ENCODE measurements at places on chromosomes 6 and 20. TPM values are rescaled to one million over a fixed set of nuclear protein-coding genes. Genes with fewer than 3 reads are reported as not detected.

DNA sequence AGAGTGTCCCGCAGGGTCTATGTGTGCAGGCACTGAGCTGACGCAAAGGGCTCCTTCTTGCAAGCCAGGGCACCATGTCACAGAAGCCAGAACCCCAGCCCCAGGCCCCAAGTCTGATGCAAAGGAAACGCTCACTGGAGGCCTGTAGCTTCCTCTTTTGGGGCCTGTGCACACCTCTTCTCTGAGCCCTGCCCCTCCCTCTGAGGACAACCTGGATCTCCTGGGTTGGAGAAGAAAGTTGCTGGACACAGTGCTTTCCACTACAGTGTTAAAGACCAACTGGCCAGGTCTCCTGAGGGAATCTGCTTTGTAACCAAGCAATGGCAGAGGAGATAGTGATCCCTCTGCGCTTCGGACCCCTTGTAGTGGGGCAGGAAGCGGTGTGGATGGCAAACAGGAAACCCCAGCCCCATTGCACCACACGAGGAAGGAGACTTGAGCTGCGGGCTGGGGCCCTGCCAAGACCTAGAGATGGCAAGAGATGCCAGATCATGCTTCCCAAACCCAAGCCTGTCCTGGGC is 90.0 kb downstream of the PRND start:
- DNase-seq, result no peak

GRCh38 chr6:21992178-21992967 is 304.5 kb downstream of the PRL start:
- DNase-seq, result no peak

DNA sequence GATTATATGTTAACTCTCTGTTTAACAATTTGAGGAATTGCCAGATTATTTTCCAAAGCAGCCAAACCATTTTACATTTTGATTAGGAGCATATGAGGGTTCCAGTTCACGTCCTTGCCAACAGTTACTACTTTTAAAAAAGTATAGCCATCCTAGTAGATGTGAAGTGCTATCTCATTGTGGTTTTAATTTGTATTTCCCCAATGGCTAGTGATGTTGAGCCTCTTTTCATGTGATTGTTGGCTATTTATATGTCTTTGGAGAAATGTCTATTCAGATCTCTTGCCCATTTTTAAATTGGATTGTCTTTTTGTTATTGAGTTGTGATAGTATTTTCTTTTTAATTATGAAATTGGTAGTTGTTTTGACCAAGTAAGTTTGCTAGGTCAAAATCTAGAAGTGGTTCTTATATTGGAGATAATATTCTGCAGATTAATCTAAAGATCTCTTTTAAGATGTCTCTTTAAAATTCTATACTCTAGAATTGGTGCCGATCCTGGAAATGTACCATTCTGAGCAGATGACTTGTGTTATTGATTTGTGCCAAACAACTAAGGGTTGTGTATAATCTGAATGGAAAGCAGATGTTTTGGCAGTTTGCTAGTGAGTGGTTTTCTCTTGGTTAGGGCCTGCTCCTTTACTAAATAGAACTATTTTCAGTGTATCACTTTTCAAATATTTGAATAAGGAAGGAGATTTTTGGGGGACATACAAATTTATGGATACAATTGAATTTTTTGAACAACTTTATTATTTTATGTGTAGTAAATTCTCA is 99.5 kb downstream of the CDKAL1 start:
- DNase-seq, result no peak

DNA sequence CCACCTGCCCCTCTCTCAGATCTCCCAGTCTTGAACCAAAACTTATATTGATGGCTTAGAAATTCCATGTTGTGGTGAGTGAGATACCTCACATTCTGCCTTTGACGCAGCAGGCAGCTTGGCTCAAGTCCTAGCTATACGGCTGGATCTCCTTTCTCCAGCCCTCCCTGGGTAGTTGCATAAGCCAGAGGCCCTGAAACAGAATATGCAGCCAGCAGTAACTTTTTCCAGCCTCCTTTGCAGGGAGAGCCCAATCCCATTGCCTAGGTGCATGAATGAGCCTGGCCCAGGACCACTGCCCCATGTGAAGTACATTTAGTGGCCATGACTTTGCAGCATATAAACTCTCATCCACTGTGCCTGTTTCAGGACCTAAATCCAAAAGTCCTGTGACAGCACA is 202.2 kb upstream of the CDYL start:
- DNase-seq, result no peak

GRCh38 chr6:53813096-53813495 is 18.3 kb downstream of the LRRC1 start:
- DNase-seq, result no peak

Gene SLA2
- 0.72 TPM for polyA plus RNA-seq

GRCh38 chr6:144544266-144544830 is 259.2 kb downstream of the UTRN start:
- DNase-seq, result no peak

- no peak for DNase-seq
Measured at GRCh38 chr20:63238031-63238430, 2.3 kb downstream of the BIRC7 start.

Gene MED23
- 50.2 TPM for polyA plus RNA-seq

DNA sequence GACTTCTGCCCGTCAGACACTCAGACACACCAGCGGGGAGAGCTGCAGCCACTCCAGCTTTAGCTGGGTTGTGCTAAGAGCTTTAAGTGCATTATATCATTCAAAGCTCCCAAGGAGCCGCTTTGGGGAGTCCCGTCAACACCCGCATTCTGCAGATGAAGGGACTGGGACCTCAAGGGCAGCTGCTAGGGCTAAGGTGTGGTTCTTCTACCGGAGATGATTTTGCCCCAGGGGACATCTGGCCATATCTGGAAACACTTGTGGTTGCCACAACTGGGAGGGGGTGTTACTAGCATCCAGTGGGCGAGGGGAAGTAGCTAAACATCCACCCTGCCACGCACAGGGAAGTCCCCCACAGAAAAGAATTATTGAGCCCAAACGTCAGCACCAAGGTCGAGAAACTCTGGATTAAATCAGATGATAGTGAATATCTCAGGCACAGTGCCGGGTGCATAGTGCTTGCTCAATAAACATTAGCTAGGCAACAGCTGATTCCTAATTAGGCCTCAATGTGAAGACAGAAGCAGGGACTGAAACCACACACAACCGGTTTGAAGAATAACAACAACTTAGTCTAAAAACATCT is 29.6 kb downstream of the PMEPA1 start:
- DNase-seq, result no peak

Gene CNBD2
- polyA plus RNA-seq, result 0.67 TPM

Gene NKAIN4
- polyA plus RNA-seq, result 26.0 TPM

GRCh38 chr20:20897145-20897544 is 184.7 kb upstream of the RALGAPA2 start:
- no peak for DNase-seq

Gene GPANK1
- 28.9 TPM for polyA plus RNA-seq

GRCh38 chr6:156651486-156651885 is 125.7 kb upstream of the ARID1B start:
- no peak for DNase-seq

- no peak for DNase-seq
Measured at GRCh38 chr6:14719270-14719669, 526.6 kb upstream of the JARID2 start.

DNA sequence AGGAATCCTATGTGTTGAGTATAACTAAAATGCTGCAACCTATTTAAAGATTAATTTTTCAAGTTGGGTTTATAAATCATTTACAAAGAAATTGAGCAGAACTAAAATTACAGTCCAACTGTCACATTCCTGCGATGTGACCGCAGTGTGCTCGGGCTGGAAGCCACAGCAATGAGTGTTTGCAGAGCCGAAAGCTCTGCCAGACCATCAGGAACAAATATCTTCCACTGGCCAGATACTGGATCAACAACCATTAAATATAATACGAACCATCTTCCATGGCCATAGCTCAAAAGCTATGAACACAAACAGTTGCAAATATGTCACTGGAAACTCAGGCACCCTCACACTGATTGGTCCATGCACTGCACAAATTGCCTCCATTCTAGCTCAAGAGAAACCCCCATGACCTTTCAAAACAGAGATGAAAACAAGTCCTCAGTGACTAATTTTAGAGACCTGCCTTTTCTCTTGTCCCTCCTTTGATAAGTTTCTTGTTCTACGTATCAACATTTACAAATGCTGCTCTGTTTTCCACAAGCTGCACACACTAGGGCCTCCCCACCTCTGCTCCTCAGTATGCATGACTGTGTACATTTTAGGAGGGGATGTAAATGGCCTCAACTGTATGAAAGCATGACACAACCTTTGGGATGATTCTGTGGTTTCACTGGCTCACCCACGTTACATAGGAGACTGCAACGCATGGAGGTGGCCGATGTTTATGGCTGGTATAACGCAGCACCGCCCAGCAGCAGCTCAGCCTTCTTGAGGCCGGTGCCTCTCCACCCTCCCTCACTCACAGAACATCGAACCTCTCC is 171.7 kb downstream of the WDR27 start:
- no peak for DNase-seq

DNA sequence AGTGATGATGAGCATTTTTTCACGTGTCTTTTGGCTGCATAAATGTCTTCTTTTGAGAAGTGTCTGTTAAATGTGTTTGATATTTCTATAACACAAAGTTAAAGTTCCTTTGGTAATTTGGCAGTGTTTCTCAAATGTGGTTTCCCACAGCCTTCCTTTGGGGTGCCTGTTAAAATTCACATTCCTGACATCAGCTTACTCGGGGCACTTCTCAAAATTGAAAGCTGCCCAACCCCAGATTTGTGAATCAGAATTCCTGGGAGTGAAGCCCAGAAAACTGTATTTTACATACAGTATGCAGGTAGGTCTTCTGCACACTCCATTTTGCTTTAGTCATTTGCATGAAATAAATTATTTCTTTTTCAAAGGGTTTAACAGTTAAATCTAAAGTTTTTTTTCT is 207.9 kb downstream of the GMPR start:
- DNase-seq, result no peak

DNA sequence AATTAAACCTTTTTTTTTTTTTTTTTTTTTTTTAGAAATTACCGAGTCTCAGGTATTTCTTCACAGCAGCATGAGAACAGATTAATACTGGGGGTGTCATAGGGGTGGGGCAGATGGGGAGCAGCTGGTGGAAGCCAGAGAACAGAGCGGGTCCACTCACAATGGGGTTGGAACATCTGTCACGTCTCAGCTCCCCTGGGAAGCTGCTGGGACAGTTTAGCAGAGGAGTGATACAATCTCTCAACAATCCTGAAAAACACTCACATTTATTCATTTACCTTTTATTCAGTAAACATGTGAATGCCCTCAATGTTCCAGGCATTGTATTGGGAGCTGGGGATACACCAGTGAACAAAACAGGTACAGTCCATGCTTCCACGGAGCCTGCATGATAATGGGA is 162.2 kb downstream of the SMOC2 start:
- DNase-seq, result no peak

GRCh38 chr6:134734312-134734869 is 215.5 kb downstream of the ALDH8A1 start:
- DNase-seq, result no peak

DNA sequence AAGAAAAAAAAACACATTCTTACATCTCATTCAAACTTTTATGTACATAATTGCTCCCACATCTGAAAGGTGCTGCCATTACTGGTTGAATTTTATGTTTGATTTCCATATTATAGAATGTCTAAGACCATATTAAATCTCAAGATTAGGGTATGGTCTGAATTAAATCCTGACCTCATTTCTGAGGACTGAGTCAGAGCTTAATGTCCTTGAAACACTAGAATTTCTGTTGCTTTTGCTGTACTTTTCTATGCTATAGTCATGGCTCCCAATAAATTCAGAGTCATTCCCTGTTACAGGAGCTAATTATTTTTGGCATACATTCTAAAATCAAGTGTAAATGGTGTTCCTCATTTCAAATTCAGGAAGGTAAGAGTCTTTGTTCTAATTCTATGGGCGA is 285.3 kb upstream of the MANEA start:
- no peak for DNase-seq

Gene C6orf58
- polyA plus RNA-seq, result 0.38 TPM

Gene SMOC2
- polyA plus RNA-seq, result 19.7 TPM

DNA sequence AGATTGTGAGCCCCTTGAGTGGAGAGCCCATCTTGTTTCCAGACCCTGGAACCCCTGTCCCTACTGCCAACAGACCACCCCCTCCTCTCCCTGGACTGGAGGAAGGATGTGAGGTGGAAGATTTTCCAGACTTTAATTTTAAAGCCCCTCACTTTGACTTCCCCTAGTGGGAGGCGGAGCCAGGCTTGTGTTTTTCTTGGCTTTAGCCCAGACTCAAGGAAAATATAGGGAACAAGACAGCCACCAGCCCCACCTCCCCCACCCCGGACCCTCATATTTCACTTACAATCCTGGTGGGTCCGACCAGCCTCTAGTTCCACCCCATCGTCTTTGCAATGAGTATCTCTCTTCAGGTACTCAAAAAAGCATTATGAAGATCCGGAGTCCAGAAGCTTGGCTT is 40.8 kb downstream of the NCR2 start:
- peak; percentile 5 for DNase-seq

GRCh38 chr20:49404461-49404860 is 78.0 kb downstream of the KCNB1 start:
- DNase-seq, result no peak

- no peak for DNase-seq
Measured at GRCh38 chr6:143882401-143882930, 18.2 kb downstream of the ZC2HC1B start.

DNA sequence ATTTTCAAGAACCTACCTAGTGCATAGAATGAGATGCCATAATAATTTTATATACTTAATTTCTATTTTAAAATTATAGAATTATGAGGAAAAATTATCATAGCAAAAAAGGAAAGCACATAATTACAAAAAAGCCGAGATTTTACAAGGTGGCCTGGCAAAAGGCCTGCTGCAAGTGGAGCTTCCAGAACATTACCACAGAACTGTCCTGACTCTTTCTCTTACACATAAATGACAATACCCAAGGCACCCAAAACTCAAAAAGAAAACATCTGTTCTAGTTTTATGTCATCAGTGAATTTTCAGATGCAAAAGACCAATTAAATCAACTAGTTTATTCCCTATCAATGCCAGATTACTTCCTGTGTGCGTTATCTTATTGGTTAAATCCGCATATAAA is 74.2 kb downstream of the FILIP1 start:
- DNase-seq, result no peak

Gene AVP
- not detected for polyA plus RNA-seq

Gene EEF1E1
- 50.4 TPM for polyA plus RNA-seq

DNA sequence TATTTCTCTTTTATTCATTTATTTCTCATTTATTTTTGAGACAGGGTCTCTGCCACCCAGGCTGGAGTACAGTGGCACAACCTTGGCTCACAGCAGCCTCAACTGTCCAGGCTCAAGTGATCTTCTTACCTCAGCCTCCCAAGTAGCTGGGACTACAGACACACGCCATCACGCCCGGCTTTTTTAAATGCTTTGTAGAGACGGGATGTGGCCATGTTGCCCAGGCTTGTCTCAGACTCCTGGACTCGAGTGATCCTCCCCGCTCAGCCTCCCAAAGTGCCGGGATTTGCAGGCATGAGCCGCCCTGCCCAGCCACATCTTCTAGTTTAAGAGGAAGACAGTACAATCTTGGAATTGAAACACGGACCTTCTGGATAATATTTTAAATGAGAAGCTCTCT is 21.6 kb upstream of the FOXF2 start:
- no peak for DNase-seq

Gene TFAP2D
- polyA plus RNA-seq, result not detected

Gene TPD52L1
- polyA plus RNA-seq, result 86.6 TPM

GRCh38 chr6:75934643-75935472 is 137.6 kb downstream of the IMPG1 start:
- peak; percentile 58 for DNase-seq

Gene TMEM170B
- polyA plus RNA-seq, result 10.3 TPM

GRCh38 chr6:3455569-3456394 is 1.1 kb downstream of the SLC22A23 start:
- no peak for DNase-seq

Measured in left renal pelvis (tissue), 4 donors.